ENCODE measurements at places on chromosomes 6 and 20.

DNA sequence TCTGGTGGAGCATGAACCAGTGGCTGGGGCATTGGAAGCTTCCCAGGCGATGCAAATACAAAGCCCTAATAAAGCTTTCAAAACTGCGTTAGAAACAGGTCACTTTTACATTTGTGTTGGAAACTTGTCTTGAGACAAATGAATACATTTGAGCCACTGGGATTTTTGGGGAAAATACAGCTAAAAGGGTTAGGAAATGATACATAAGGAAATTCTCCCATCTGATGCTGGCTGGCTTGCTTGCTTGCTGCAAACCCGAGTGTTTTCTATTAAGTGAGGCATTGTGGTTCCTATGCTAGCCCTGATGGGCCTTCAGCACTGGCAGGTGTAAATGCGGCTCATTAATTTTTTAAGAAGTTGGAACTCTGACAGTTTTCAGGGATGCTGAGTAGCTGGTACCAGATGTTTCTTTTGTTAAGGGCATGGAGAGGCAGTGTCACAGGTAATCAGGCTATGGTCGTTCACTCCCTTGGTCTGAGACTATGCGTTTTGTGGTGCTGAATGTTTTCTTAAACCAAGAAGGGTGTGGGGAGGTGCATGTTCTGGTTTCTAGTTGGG, 35.2 kb downstream of the RREB1 start:
- DNase-seq, result no peak

- no peak for DNase-seq
These were observed 101.4 kb downstream of the BACH2 start for GRCh38 chr6:90195094-90195829.

DNA sequence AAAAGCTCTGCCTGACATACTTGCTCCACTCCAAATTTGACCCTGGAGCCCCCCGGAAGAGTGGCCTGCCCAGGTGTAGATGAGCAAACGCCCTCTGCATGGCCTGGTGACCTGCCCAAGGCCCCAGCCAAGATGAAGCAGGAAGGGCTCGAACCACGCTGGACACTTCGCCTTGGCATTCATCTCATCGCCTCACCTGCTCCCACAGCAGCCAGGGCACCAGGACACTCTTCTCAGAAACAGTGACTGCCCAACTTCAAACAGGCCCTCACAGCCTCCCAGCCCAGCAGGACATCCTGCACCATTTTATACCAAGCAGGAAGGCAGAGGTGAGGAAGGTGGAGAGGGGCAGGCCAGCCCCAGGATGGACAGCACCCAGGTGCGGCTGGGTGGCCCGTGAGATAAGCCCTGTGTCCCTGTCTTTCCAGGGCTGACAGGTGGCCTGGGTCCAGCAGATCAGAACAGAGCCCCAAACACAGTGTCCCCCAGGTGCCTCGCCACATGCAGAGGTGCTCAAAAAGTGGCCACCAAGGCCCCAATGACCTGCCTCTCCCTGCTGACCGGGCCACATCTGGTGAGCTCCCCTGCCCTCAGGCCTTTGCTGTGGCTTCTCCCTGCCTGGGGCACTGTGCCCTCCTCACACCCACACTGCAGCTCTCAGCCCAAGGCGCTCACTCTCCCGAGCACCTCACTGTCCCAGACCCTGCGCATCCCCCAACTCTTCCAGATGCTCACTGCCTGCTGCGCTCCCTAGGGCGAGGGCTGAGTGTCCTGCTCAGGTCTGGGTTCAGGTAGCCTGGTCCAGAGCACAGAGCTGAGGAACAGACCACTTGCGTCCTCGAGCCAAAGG, 7.2 kb downstream of the ACSS1 start:
- no peak for DNase-seq

DNA sequence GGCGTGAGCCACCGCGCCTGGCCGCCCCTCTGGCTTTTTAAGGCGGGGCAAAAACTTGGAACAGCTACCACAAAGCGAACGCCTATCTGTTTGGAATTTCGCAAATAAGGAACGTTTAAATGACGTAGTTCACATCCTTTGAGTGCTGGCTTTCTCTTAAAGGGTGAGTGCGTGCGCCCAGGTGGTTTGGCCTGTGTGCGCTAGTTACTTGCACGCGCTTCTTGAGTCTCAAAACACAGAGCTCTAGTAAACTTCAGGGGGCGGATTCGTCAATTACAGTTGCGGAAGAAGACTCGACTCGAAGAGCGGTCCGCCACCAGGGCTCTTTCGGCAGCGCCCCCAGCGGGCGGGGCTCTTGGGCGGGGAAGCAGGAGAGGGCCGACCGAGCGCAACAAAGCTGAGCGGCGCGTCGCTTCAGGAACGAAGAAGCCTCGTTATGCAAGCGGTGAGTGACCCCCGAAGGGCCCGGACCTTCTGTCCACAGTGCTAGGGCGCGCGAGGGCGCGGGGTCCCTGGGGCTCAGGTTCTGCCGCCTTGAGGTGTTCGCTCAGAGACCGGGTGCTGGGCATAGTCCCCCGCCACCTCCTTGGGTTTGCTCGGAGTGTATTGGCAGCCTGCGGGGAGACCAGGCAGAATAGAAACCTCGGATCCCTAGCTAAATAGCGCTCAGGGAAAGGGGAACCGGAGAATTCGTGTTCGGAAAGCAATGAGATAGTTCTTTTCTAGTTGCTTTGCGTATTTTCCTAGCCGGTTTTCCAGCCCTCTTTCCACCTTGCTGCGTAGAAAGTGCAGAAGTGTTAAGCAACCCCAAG, at the start of gene SYCP2L:
Gene SYCP2L (plus strand): TSS at position 362 of the 812 bp plus-strand sequence. CDS start 75 bp downstream, at position 437.
- DNase-seq, result peak; percentile 2

GRCh38 chr6:141610741-141611140, 522.0 kb upstream of the GJE1 start:
- DNase-seq, result no peak

GRCh38 chr20:5797843-5798462, 47.8 kb downstream of the SHLD1 start:
- no peak for DNase-seq

DNA sequence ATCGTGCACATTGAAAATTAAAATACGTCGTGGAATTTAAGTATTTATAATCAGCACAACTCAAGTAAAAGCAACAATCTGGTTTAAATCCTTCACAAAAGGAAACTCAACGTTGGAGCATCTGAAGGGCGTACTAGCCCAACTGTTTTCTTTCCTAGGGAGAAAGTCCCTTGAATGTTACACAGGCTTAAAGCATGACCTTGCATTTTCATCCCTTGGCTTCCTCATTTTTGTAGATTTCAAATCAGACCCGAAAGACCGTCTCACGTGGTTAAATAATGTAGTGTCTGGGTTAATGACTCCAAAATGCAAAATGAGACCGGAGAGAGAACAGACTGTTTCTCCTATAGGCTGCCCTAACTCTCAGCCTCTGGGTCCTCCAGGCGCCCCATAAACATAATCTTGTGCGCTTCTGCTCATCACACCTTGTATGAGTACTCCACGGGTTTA, 249.2 kb upstream of the RREB1 start:
- no peak for DNase-seq

- DNase-seq, result no peak
These were observed 8.8 kb downstream of the HSF2 start for GRCh38 chr6:122408240-122408639.

DNA sequence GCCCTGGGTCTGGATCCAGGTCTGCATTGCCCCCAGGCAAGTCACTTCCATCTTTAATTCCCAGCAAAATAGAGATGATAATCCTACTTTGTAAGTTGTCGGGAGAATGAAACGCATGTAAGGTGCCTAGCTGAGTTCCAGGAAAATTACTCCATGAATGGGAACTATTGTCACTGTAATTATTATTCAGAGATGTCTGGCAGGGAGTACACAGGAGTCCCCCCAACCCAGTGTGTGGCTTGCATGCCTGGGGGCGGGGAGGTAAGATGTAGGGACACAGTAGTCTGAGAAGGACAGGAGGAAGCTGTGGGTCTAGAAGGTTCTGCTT, 85.4 kb downstream of the CD40 start:
- DNase-seq, result no peak

GRCh38 chr20:48910347-48910781, 11.1 kb upstream of the ARFGEF2 start:
- DNase-seq, result no peak

GRCh38 chr6:115898246-115898645, 162.4 kb downstream of the FRK start:
- no peak for DNase-seq

DNA sequence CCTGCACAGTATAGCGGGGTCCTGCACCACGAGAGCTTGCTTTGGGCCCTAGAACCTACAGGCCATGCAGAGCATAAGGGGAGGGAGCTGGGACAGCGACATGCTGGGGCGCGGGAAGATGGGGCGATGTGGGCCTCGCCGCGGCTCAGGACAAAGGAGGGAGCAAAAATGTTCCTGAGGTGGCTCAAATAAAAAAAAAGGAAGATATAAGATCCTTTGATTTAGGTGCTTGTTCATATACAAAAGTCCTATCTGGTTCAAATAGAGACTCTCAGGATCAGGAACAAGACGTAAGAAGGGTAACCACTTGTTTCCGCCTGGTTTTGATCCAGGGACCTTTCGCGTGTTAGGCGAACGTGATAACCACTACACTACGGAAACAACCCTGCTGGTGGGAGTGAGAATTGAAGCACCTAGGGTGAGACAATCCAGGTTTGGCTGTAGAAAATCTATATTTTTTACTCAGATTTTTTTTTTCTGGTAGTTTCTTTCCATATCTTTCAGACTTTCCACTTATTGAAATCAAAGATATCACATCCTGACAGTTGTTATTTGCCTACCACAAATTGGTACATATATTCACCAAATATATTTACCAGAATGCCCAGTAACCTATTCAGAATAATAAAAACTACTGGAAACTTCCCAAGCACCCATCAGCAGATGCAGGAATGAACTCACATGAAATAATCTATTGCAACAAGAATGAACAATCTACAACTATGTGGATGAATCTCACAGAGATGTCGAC, 177.9 kb upstream of the ZNF184 start:
- DNase-seq, result no peak

DNA sequence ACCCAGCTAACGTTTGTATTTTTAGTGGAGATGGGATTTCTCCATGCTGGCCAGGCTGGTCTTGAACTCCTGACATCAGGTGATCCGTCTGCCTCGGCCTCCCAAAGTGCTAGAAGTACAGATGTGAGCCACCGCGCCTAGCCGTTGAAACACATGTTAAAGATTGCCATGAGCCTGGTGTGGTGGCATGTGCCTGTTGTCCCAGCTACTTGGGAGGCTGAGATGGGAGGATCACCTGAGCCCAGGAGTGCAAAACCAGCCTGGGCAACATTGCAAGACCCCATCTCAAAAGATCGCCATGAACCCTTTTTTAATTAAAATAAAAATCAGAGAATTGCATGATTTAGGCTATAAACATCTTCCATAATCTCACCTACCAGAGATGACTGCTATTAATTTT, 2.7 kb downstream of the EFCAB8 start:
- no peak for DNase-seq

DNA sequence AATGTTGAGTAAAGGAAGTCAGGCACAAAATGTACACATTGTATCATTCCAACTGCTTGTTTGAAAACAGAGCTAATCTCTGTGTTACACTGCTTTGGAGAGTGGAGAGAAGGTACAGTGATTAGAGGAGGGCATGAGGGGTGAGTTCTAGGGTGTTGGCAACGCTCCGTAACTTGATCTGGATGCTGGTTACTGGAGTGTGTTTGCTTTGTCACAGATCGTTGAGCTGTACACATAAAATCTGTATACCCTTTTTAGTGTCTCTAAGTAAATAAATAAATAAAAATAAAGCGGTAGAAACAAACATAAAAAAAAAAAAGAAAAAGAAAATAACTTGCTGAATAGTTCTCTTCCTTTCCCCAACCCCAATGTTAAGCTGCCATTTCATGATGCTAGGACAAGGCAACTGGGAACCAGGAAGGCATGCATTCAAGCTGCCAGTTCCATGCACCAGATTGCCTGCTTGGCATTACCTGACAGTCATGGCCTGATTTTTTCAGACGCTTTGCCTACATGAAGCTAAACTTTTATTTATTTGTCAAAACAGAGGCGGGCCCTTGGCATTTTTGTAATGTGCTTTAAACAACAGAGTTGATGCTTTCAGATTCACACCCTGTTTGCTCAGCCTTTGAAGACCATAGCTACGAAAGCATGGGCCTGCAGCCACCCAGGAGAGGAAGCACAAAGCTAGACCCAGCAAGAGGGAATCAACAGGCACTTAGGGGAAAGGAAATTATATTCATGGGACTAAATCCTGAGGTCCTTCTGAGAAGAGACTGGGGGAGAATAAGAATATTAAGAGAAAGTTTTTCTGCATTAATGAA, 21.2 kb downstream of the TNFRSF21 start:
- no peak for DNase-seq

DNA sequence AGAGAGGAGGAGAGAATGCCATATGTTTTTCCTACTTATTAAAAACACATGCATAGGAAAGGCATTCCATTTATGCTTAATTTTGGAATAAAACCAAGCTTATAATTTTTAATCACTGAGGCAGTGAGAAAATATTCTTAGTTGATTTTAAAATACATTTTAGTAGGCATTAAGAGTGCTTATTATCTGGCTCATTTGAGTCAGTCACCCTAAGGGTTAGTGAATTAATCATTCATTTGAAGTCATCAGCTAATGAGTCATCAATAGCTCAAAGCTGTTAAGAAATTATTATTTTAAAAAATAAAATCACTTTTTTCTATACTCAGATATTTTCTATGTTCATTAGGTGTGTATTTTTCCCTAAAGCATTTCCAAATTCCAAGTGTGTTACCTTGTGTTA, 81.6 kb downstream of the TMEM200A start:
- no peak for DNase-seq

- no peak for DNase-seq
These were observed 21.6 kb upstream of the CCDC28A start for GRCh38 chr6:138752017-138752416.

GRCh38 chr6:7267466-7268091, 45.4 kb downstream of the SSR1 start:
- DNase-seq, result no peak

GRCh38 chr6:122352981-122353664, 46.3 kb upstream of the HSF2 start:
- DNase-seq, result no peak

- no peak for DNase-seq
These were observed 47.9 kb upstream of the SLC22A16 start for GRCh38 chr6:110524305-110524704.

- no peak for DNase-seq
These were observed 51.1 kb upstream of the STX16 start for GRCh38 chr20:58599966-58600365.

GRCh38 chr6:53293691-53294090, 55.1 kb downstream of the ELOVL5 start:
- no peak for DNase-seq

GRCh38 chr6:130482645-130483390, 117.0 kb downstream of the TMEM200A start:
- no peak for DNase-seq

DNA sequence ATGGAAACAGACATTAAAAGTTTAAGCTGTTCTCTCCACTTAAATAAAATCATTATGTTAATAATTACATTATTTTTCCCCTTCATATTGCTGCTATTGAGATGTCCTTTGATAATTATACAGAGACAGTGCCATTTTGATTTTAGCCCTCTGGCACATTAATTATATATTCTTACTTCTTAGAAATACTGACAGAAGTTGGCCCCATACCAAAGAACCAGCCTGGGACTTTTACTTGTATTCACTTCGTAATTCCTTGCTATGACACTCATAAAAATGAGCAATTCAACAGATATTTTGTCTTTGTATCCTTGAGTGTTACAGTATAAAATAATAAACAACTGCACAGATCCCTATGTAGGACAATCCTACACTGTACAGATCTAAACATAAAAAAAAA, 743.7 kb downstream of the TBC1D32 start:
- no peak for DNase-seq

Data from stimulated activated CD8-positive, alpha-beta memory T cell treated with anti-CD3 and anti-CD28 coated beads, Interleukin-7, amount 100 ng/mL, for 4 hours (primary cell).